ENCODE measurements at places on chromosomes 5 and 9.

DNA sequence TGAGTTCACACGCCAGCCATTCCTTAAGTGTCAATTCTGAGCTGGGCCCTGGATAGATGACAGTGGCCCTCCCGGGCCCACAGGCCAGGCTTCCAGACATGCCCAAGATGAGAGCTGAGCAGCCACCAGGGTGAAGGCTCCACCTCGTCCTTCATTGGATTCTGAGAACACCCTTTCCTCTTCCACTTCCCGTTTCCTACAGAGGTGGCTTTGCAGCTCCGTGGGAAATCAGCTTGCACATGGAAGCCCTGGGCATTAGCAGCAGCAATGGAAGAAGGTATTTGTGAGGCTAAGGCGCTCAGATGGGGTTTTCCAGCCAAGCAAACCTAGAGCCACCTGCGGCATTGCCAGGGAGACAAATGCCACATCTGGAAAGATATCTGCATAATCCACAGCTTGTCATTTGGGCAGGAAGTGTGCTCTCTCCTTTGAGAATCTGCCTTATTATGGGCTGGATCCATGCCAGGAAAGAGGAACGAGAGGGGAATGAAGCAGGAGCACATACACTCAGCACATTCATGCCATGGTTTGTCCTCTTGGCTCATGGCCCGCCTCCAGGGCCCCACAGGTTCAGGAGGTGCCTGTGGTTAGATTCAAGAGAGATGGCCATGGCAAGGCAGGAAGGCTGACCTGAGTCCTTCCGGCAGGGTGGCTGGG lies 34.1 kb downstream of the CFAP77 start:
- DNase-seq, result no peak

- DNase-seq, result no peak
Observed at GRCh38 chr5:39558541-39558940, 133.8 kb upstream of the DAB2 start.

GRCh38 chr9:107221321-107221720 lies 61.8 kb upstream of the RAD23B start:
- DNase-seq, result no peak

DNA sequence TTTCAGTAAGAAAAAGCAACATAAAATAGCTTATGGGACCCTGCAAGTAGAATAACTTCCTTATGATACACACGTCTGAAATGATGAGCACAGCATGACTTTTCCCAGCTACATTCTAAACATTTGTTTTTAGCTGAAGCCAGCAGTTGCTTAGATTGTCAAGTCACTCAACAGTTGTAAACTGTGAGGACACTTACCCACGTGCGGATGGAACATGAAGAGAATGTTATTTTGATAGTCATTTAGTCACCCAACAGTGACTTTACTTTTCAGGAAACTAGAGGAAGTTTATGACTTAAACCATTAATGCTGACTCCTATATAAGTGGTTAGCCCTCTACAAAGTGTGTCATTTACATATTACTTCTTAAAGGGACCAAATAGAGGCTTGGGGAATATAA lies 3.0 kb downstream of the HACD4 start:
- no peak for DNase-seq

DNA sequence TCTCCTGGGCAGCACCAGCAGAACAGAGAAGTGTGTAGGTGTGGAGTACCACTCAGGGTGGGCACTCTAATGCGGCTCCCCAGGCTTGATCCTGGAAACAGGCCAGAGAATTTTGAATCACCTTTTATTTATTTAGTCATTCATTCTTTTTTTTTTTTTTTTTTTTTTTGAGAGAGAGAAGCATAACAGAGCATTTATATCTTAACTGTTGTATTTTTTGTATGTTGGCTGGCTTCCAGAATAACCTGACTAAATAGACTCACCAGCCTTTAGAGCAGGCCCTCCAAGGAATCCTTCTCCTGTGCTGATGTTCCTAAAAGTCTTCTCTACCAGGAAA lies 153.4 kb downstream of the PIK3R1 start:
- DNase-seq, result no peak

DNA sequence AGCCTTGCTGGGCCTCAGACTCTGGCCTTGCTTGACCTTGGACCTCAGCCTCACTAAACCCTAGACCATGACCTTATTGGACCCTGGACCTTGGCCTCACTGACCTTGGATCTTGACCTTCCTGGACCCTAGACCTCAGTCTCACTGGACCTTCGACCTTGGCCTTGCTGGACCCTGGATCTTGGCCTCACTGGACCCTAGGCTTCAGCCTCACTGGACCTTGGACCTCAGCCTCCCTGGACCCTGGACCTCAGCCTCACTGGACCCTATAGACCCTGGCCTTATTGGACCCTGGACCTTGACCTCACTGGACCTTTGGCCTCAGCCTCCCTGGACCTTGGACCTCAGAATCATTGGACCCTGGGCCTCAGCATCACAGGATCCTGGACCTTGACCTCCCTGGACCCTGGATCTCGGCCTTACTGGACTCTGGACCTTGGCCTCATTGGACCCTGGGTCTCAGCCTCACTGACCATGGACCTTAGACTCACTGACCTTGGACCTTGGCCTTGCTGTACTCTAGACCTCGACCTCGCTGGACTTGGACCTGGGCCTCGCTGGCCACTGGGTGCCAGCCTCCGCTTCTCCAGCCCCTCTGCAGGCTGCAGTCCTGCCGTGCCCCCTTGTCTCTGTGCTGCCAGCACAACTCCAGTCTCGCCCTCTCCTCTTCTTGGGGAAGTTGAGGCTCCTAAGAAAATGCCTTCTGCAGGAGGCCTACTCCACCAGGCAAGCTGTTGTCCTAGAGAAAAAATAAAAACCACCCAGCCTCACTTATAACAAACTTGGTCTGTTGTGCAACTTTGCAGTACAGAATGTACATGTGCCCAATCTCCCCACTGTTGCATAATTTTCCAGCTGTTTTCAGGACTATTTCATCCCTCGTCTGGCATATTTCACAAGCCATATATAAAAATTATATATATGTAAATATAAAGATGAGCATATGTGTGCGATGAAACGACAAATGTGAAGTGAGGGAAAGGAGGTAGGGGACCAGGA lies 11.0 kb upstream of the ADAMTS2 start:
- no peak for DNase-seq

- no peak for DNase-seq
Observed at GRCh38 chr5:73987915-73988314, 361.9 kb downstream of the ARHGEF28 start.

- DNase-seq, result no peak
Observed at GRCh38 chr9:19113964-19114679, 11.4 kb upstream of the HAUS6 start.

- DNase-seq, result no peak
Observed at GRCh38 chr5:16076657-16077056, 102.9 kb downstream of the MARCHF11 start.

DNA sequence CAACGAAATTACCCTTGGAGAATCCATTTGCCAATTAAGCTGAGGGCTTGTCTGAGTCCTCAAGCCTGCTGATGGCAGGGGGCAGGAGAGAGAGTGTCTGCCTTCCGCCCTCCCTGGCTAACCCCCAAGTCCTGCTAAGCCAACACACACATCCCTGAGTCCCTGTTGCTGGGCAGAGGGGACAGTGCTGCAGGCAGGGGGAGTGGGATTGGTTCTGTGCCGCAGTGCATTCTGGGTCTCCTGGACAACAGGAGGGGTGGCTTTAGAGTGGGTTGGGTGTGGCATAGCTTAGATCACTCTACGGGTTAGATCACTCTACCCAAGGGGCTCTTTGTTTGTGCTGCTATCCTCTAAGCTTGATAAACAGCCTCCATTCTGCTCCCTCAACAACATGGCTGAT lies 427.7 kb downstream of the CDK5RAP2 start:
- no peak for DNase-seq

GRCh38 chr5:122608222-122608621 lies 166.7 kb upstream of the SNX2 start:
- DNase-seq, result no peak

- no peak for DNase-seq
Observed at GRCh38 chr5:74546796-74547195, 93.7 kb downstream of the ENC1 start.

GRCh38 chr5:179406031-179406961 lies 61.0 kb upstream of the ADAMTS2 start:
- DNase-seq, result no peak

DNA sequence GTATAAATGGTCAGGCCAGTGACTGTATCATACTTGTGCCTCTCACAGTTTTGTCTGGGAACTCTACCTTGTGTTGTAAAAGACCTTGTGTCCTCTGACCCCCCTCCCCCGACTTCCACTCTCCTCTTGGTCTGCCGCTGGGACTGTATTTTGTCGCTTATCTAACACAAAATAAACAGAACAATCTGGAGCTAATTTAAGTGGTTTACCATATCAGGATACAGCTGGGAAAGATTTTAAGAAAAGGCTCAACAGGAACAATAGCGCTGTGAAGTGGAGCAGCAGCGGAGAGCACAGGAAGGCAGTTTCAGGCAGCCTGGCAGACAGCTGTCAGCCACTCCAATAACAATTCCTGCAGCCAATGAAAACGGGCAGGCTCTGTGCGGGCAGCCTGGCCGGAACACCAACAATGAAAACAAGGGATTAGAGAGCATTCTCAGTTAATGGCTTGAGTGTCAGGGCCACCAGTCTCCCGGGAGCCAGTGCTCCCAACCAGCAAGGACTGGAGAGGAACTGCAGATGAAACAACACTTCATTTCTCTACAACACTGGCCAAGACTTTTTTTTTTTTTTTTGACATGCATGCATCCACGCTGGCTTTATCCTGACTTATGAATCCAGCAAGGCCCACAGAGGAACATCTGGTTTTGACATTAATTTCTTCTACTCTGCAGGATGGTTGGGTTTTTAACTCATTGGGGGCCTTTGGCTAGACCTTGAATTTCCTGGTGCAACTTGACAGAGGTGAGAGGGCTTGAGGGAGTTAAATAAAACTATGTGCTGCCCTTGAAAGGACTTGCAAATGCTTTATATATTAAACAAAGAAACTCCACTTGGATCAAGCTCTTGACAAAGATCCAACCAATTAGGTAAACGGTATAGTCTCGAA lies 76.7 kb downstream of the ARSB start:
- no peak for DNase-seq

- no peak for DNase-seq
Observed at GRCh38 chr5:26121338-26121737, 917.0 kb downstream of the CDH9 start.

DNA sequence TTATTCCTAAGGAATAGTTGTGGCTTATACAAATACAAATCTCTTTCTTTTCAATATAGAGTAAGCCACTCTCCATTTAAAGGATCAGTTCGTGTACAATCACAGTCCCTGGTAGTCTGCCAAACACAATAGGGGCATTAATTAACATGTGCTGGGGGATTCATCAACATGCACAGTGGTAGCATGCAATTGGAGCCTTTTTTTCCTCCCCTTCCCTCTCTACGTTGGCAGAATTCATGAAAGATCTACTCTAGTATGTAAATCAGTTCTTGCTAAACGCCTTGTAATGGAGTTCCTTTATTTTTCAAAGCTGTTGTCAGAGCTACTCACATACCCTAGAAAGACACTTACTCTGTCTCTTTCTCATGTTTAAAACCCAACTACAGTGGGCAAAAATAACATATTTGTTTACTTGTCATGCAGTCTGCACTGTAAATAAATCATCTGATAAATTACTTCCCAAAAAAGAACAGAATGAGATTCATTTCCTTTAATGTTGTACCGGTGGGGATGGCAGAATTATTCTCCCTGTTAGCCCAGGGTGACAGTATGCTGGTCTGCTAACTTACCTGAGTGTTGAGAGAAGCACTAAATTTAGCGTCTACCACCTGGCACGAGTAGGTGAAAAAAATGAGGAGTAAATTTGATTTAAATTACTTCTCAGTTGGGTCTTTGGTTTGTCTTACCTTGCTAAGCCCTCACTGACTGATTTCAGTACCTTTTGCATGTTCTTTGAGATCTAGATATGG lies 341.5 kb upstream of the CCNH start:
- DNase-seq, result no peak

Data from activated CD4-positive, alpha-beta T cell treated with anti-CD3 and anti-CD28 coated beads for 4 hours (primary cell).